Stimulated activated naive CD8-positive, alpha-beta T cell treated with anti-CD3 and anti-CD28 coated beads, Interleukin-15, Interleukin-2, amounts not matched to agents 100 U/mL and 50 U/mL, for 24 hours (primary cell): ENCODE measurements at places on chromosomes 4 and X.
A peak's percentile ranks its signal among the peaks of the same experiment; 100 is the strongest.

- DNase-seq: no peak
Observed at GRCh38 chr4:95637043-95637600, 88.3 kb upstream of the UNC5C start.

DNA sequence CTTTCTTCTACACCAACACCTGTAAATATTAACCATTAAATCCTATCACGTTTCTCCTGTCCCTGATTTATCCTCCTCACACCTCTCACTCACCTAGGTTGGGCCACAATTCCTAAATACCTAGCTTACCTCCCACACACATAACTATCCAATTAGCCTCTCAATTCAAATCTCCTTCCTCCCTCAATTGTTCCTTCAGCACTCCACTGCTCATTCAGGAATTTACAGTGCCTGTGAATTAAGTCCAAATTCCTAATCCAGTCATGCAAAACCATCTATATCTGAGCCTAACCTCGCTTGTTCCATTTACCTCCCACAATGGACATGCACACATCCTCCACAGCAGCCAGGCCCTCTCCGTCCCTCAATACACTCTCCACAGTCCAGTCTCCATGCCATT lies 17.5 kb downstream of the ANXA5 start:
- no peak for DNase-seq

- DNase-seq: no peak
Observed at GRCh38 chr4:80144676-80145470, 52.4 kb upstream of the PRDM8 start.

- no peak for DNase-seq
Observed at GRCh38 chr4:154454710-154455109, 36.9 kb downstream of the DCHS2 start.

GRCh38 chr4:81724925-81725329 lies 253.2 kb upstream of the RASGEF1B start:
- DNase-seq: peak; percentile 65

GRCh38 chr4:113618205-113618604 lies 143.3 kb downstream of the CAMK2D start:
- DNase-seq: no peak

GRCh38 chr4:52780617-52781354 lies 29.6 kb upstream of the ERVMER34-1 start:
- DNase-seq: no peak

- no peak for DNase-seq
Observed at GRCh38 chrX:96838537-96838936, 45.2 kb upstream of the RPA4 start.

GRCh38 chr4:70002507-70002906 lies 6.7 kb downstream of the STATH start:
- DNase-seq: no peak
